ENCODE measurements at places on chromosomes 12 and 14.

DNA sequence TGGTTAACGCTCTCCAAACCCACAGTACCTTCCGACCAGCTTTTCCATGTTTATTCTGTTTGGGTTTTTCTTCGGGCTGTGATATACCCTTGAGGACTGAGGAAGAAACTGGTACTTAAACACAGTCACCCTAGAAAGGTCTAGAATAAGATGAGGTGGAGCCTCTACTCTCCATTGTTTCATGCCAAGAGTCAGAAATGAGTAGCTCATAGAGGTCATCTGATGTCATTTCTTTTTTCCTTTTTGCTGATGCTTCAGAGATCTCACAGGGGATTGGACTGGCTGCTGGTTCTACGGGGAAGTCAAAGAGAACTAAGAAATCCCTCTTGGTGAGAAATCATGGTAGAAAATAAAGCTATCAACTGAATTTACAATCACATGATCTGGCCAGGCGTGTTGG lies 538.2 kb upstream of the TMEM132C start:
- DNase-seq = no peak

- no peak for DNase-seq
Observed at GRCh38 chr14:70811578-70811977, 2.3 kb upstream of the MAP3K9 start.

DNA sequence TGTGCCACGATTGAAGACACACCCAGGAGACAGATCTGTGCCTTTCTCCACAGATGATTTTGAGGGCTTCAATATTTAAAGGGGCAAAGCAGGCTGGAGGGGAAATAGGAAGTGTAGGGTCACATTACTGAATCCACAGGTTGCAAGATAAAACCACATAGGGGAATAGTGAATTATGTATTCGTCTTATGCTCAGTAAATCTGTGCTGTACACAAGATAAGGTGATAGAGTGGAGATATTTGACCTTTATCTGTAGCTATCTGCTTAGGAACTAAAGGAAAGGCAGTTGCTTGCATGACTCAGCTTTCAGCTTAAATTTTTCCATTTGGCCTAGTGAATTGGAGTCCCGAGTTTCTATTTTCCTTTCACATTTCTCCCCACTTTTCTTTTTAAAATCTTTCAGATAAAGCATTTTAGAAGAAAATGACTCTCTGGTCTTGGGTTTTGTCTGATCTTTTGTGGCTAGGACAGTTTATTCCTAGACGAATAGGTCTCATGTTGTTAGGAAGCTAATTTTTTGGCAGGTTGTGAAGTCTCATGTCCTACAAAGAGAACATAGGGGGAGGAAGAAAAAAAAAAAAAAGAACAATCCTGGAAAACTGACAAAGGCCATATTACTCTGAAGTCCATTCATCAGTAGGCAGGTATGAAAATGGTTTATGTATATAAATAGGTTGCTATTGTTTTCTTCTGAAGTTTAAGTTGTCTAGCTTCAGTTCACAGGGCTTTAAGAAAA lies 55.4 kb downstream of the FBXO33 start:
- DNase-seq = no peak

GRCh38 chr12:30548203-30548602 lies 147.5 kb downstream of the IPO8 start:
- DNase-seq = no peak

GRCh38 chr12:43095669-43096280 lies 456.2 kb downstream of the ADAMTS20 start:
- no peak for DNase-seq

GRCh38 chr12:31773223-31773750 lies 44.5 kb upstream of the AMN1 start:
- no peak for DNase-seq

- DNase-seq = no peak
Observed at GRCh38 chr14:95267306-95267705, 52.4 kb downstream of the CLMN start.

DNA sequence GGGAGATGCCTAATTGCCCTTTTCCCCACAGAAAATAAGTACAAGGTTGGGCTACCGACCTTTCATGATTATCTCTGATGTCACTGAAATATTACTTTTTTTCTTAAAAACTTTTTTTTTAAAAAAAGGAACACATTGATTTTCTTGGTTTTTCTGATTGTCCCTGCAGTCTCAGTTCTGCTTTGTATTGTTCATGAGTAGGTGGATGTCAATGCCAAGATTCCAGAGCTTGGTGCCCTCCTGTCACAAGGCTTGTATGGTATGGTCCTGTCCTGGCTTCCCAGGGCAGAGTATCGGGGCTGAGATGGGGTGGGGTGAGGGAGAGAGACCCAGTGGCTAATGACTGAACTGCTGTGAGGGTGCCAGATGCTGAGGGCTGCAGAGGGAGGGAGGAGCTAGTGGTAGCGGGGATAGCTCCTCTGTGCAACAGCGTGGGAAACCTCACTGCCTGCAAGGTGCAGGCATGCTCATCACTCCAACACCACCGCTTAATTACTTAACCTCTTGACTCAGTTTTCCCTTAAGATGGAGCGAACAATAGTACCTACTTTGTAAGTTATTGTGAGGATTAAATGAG lies 4.4 kb upstream of the CTDSP2 start:
- no peak for DNase-seq

DNA sequence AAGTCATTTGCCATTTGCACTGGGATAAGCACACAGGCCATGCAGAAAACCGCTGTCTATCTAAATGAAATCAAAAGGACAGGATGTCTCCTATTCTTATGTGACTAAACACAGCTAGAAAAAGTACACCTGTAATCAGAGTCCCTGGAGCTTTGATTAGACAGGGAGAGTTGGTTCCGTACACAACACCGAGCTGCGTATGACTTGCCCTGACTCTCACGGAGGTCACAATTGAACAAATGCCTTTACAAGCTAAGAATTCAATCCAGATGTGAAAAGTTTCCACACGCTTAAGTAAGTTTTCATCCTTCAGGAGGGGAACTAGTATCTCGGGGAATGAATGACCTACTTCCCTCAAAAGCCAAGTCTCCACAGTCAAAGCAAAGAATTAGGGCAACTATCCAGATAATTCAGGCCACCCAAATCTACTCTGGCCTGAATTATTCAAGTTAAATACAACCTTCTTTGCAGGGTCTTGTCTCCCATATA lies 67.5 kb downstream of the RTN1 start:
- DNase-seq = no peak

DNA sequence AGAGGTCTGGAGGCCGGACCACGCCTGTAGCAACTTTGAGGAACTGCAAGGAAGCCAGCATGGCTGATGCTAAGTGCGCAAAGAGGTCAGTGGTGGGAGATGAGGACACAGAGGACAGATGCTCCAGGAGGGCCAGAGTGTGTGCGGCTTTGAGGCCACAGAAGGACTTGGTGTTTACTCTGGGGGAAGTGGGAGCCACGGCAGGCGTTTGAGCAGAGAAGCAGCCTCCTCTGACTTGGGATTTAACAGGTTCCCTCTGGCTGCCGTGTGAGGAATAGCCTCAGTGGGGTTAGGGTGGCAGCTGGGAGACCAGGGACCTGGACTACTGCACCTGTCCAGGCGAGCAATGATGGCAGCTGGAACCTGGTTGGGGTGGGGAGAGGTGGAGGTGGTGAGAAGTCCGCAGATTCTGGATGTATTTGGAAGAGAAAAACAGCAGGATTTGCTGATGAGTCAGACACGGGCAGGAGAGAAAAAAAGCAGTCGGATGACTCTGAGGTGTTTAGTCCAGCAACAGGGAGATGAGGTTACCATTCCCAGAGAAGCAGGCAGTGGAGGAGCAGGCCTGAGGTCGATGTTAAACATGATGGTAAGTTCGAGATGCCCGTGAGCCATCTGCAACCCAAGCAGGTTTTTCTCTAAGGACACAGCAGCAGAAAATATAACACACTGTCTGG lies 143.5 kb downstream of the SCARB1 start:
- DNase-seq = no peak

DNA sequence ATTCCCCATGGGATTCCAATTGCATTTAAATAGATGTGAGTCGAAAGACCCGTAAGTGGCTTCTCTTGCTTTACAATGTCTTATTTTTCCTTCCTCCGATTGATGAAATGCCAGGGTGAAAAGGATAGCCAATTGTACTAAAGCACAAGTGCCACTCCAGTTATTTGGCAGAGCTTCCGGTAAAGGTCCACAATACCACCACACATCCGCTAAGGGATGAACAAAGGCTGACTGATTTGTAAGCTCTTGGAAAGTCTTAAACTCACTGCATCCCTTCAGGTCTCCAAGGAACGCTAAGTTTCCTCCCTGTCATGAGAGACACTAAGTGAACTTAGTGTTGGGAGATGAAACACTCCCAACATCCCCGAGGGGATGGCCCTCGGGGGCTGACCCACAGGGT lies 21.2 kb upstream of the RNASE1 start:
- no peak for DNase-seq

GRCh38 chr12:124087266-124088051 lies 114.4 kb downstream of the ZNF664 start:
- DNase-seq = no peak

GRCh38 chr12:1875608-1876007 lies 42.8 kb downstream of the CACNA2D4 start:
- DNase-seq = no peak

GRCh38 chr12:40650038-40650704 lies 42.1 kb upstream of the CNTN1 start:
- DNase-seq = no peak

DNA sequence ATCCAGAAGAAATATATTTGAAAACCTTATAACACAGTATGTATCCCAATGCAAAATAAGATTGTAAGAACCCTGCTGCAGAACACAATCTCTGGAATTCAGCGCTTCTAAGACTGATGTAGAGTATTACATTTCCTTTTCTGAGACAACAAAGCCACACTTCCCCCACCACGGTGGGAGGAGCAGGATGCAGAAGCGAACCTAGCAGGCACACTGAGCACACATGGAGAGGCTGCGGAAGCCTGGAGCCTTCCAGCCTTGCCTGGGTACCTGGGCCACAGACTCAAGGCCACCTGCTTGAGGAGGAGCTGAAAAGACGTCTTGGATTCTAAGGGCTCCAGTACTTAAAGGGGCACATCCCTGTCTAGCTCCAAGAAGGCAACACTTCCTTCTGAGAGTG lies 46.4 kb downstream of the TCHP start:
- no peak for DNase-seq

DNA sequence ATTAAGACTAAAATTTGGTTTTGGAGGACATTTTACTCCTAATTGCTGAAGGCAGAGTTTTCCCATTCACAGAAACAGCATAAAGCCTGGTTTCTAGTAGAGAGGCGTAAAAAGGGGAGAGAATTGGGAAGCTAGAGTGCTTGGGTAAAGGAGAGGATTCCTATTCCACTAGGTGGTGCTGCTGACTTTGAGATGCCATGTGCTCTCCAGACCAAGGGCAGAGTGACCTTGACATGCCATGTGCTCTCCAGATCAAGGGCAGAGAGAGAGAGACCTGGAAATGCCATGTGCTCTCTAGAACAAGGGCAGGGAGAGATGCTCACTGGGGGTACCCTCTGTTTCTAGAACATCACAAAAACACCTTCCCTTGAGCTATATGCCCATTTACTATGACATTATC lies 176.2 kb upstream of the PDZRN4 start:
- no peak for DNase-seq

- no peak for DNase-seq
Observed at GRCh38 chr12:67348683-67349082, 79.5 kb downstream of the CAND1 start.

DNA sequence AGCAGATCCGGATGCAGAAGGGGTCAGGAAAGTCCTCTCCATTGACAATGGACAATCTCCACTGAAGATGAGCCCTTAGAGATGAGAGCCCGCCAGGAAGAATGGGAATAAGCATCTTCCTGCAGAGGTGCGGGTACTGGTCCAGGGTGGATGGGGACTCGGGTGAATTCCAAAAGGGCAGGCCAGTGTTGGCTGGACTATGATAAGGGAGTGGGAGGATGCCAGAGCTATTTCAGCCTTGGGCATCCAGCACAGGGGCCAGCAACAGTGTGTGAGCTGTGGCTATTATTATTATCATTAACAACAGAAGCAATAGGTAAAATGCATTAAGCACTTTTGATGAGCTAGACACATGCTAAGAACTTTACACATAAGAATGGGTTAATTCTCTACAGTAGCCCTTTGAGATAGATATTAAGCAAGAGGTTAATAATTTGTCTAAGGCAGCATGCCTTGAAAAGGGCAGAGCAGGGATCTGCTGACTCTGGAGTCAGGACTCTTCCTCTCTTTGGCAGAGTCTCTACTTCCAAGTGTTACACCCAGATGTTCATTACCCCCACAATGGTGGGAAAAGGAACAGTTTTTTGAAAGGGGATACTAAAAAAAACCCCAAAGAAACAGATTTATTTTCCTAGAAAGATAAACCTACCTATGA lies 55.2 kb downstream of the PRICKLE1 start:
- DNase-seq = no peak
